ENCODE measurements at places on chromosomes 5 and 9.
A peak's percentile ranks its signal among the peaks of the same experiment; 100 is the strongest.

DNA sequence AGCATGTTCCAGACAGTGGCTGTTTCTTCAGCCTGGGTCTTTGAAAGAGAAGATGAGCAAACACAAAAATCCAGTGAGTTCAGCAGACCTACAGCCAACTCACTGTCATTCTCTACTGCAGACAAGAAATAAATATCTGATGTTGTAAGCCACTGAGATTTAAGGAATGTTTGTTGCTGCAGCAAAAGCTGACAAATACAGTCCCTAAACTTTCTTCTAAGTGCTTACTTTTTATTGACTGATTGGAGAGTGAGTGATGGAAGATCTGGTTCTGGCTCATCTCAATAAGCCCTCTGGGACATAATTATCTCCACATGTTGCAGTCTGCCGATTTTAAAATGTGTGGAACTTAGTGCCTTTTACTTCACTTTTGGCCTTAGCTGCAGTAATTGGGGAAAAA, 69.9 kb upstream of the LMNB1 start:
- no peak for DNase-seq

GRCh38 chr9:33306037-33306436, 15.7 kb downstream of the NFX1 start:
- DNase-seq: no peak

- DNase-seq: no peak
Measured at GRCh38 chr5:169229342-169229892, 71.5 kb downstream of the SLIT3 start.

DNA sequence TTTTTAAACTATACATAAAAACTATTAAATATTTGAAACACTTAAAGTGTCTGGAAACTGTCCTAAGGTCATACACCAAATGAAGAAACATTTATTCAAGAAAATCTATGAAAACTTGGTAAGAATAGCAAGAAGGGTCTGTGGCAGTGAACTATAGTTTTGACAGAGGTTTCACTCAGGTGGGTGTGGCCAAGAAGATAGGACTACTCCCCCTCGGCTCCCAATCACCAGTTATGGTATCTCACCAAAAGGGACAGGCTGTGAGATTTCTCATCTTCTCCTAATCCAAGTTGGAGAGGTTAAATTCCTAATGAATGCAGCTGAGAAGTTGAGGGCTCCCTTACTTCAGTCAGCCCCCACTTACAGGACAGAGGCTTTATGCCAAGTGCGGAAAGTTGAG, 2.9 kb downstream of the ARSK start:
- no peak for DNase-seq

GRCh38 chr9:119004618-119004990, 364.6 kb downstream of the BRINP1 start:
- no peak for DNase-seq

GRCh38 chr5:136225796-136226195, 32.8 kb upstream of the SMIM32 start:
- no peak for DNase-seq

- no peak for DNase-seq
Measured at GRCh38 chr5:171390883-171391677, 3.4 kb downstream of the NPM1 start.

DNA sequence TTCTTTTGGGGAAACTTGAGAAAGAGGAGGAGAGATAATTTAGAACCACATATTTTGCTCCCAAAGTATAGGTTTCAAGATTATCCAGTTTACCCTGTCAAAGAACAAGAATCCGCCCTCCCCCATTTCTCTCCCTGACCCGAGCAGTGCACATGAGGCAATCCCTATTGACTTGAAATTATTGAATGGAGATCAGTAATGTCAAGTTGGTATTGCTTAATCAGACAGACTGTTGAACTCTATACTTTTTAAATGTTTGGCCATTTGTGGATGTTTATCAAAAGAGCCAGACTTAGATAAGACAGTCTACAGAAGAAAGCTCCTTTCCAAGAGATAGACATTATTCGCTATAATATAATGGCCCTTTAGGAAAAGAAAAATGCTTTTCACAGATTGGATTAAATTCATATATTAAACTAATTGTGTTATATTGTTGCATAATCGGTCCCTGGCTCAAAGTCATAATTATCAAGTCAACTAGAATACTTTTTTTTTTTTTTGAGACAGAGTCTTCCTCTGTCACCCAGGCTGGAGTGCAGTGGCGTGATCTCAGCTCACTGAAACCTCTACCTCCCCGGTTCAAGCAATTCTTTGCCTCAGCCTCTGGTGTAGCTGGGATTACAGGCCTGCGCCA, 5.3 kb downstream of the SLC25A25 start:
- no peak for DNase-seq

GRCh38 chr9:83639266-83639665, 16.3 kb downstream of the IDNK start:
- no peak for DNase-seq

DNA sequence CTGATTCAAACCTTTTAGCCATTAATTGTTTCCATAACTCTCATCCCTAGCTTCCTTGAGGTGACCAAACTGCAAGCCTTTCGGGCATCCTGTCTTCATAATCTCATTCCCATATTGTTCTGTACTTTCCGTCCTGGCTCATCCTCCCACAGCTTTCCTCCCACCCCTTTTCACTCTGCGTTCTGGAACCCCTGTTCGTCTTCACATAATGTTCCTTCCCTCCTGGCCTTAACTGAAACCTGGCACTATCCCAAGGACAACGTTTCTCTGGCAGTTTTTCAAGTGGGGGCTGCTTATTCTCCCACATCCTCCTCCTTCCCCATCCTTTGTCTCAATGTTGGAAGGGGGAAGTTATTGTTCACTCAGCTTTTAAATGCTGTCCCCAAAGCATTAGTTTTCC, 1.5 kb downstream of the ZNF189 start:
- DNase-seq: no peak

GRCh38 chr9:96441798-96442445, 8.0 kb upstream of the HABP4 start:
- no peak for DNase-seq

- no peak for DNase-seq
Measured at GRCh38 chr5:118440496-118440895, 547.9 kb downstream of the DTWD2 start.

DNA sequence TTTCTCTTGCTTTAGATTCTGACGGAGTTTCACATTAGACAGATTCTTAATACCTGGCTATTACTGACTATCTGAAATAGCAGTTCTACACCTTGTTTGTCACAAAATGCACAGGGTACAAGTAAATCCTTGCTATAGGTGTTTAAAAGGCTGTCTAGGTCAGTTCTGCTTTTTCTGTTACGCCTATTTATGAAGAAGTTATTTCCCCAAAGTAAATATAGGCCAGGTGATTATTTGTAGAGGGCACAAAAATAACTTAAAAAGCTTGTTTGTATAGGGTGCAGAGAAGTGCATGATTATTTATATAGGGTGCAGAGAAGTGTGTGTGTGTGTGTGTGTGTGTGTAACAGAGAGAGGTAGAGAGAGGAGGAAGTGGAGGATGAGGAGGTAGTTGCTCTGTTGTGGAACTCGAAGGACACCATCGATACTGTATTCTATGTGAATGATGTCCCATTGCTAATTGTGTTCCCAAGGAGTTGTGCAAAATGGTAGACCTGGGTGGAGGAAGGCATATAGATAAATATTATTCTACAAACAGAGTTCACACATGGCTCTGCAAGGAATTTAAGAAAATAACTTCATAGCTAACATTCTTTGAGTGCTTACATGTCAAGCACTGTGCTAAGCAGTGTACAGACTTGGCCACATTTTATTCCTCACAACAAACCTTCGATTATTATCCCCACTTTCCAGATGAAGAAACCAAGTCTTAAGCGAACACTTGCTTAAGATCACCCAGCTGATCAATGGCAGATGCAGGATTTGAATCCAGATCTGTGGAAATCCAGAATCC, 96.3 kb upstream of the EQTN start:
- no peak for DNase-seq

- no peak for DNase-seq
Measured at GRCh38 chr9:136423432-136424146, 13.1 kb downstream of the PMPCA start.

- no peak for DNase-seq
Measured at GRCh38 chr5:151722546-151722945, 35.8 kb upstream of the SPARC start.

- DNase-seq: no peak
Measured at GRCh38 chr5:92409134-92409533, 1026.0 kb upstream of the ARRDC3 start.

DNA sequence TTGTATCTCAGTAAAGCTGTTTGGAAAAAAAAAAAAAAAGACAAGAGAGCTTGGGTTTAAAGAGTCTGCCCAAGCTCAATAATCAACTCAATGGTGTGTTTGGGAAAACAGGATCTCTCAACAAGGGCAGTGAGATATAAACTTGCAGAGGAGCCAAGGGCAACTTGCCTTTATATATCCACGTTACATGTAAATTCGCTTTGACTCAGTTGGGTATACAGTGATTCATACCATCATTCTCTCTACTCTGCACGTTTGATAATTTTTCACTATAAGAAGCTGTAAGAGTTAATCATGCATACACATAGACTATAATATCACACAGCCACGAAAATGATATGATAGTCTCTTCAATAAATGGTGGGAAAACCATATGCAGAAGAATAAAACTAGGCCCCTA, 24.9 kb downstream of the ADAM19 start:
- DNase-seq: no peak

- DNase-seq: no peak
Measured at GRCh38 chr5:91052977-91053740, 330.0 kb downstream of the ARRDC3 start.

- DNase-seq: no peak
Measured at GRCh38 chr9:69745716-69746437, 13.9 kb downstream of the PTAR1 start.

DNA sequence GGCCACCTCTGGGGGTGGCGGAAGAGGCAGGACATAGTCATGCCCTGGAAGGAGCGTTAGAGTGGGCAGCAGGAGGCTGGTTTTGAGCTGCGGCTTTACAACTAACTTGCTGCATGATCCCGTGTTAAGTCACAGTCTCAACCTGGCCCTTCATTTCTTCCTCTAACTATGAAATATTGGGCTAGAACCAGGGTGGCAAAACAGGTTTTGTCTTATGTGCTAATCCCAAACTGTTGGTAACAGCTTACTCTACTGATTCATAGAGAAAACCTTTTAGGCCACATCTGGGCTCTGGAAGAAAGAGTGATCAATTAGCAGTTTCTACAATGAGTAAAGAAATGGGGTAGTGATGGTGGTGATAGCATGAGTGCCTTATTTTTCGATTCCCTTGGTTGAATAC, 74.1 kb upstream of the CLINT1 start:
- no peak for DNase-seq

DNA sequence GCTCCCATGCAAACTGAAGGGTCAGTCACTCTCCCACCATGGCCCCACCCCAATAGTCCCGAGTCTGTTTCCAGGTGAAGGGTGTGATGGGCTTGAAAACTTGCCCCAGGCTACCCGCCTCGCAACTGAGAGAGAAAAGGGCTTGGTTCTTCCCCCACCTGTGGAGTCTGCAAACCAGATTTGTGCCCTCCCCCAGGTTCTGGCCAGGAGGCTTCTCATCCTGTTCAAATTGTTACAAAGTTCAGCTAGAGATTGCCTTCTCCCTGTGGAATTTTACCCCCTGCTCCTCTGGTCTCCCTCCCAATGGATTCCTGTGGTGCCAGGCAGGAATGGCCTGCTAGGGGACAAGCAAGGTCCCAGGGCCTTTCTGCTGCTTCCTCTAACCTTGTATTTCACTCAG, 93.1 kb upstream of the ACO1 start:
- DNase-seq: no peak

GRCh38 chr9:133048595-133048994, 13.2 kb upstream of the CEL start:
- no peak for DNase-seq

GRCh38 chr5:65128226-65128625, 353.5 kb downstream of the ADAMTS6 start:
- DNase-seq: no peak

GRCh38 chr5:107631805-107632362, 38.9 kb downstream of the EFNA5 start:
- no peak for DNase-seq

GRCh38 chr5:39948867-39949468, 524.2 kb upstream of the DAB2 start:
- DNase-seq: peak; percentile 45

- DNase-seq: no peak
Measured at GRCh38 chr9:136995362-136995761, 1.0 kb downstream of the CLIC3 start.

DNA sequence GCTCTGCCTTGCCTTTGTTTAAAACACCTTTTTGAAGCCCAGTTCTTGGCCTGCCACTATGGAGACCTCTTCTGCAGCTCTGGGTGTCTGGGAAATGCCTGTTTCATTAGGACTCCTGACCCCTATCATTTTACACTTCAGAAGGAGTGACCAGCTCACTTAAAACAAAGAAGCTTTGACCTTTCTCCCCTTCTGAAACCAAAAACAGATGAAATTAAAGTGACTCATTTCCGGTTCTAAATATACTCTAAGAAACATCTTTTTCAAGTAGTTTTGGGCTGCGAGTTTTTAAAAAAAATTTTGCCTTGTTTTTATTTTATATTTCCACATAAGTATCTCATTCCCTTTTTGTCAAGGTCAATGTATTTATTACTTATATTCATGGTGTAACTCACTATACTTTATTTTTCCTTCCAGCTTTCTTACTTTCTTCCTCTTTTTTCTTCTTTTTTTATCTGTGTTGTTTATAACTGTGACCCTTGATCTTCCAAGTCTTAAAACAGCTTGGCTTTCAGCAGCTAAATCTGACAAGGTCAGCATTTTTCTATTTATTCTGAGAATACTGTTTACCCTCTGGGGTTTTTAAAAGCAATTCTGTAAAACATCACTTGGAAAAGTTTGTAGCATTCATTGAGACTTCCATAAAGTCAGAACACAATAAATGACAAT, 672.9 kb downstream of the NR2F1-AS1 start:
- DNase-seq: peak; percentile 82

DNA sequence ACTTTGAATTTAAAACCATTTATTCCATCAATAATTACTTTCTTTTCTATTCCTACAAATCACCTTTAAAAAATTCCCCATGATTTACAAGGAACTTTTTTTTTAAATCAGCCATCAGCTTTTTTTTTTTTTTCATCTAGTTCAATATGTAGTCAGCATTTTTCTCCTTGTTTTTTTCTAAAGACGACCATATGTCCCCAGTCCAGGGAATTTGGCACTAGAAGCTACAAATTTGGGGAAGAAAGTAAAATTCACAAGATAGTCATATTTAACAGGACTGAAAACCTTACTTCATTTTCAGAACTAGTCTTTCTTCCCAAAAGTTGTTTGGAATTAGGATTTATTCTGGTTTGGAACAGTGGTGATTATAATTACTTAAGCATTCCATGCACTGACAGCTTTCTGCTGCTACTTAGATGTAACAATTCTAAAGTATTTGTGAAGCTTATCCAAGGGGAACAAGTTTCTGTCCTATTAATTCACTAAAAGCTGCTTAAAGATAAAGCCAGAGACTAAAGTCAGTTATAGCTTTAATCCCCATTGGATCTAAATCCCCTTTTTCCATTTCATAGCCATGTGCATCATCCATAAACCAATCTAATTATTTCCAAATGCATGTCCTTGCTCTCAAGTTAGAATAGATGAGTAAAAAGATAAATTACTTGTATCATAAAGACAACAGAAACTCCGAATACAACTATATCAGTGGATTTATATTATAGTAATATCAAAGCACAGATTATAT, 7.4 kb upstream of the SNCAIP start:
- no peak for DNase-seq

- DNase-seq: no peak
Measured at GRCh38 chr5:176830995-176831423, 20.6 kb downstream of the UNC5A start.

- DNase-seq: no peak
Measured at GRCh38 chr5:131209506-131210150, 38.9 kb downstream of the LYRM7 start.

Measured in smooth muscle cell of the brain vasculature (primary cell).